ENCODE measurements at places on chromosomes 12 and 14.
A peak's percentile ranks its signal among the peaks of the same experiment; 100 is the strongest.

DNA sequence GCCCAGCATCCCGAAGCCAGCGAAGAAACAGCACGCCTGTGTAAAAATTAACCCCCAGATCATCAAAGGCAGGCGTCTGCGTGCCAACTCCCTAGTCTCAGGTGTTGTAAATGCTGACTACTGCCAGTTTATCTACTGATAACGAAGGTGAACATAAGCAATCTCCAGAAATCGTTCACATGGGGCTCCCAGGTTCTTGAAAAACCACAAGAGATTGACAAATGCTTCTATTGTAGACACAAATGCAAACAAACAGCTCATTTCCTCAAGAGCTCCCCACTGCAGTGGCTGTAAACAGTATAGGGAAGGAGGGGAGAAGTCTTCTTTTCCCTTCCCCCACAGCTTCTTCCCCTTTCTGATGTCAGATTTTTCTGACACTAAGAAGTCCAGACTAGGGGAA, 5.3 kb upstream of the PLEKHG3 start:
- peak; percentile 53 for DNase-seq

DNA sequence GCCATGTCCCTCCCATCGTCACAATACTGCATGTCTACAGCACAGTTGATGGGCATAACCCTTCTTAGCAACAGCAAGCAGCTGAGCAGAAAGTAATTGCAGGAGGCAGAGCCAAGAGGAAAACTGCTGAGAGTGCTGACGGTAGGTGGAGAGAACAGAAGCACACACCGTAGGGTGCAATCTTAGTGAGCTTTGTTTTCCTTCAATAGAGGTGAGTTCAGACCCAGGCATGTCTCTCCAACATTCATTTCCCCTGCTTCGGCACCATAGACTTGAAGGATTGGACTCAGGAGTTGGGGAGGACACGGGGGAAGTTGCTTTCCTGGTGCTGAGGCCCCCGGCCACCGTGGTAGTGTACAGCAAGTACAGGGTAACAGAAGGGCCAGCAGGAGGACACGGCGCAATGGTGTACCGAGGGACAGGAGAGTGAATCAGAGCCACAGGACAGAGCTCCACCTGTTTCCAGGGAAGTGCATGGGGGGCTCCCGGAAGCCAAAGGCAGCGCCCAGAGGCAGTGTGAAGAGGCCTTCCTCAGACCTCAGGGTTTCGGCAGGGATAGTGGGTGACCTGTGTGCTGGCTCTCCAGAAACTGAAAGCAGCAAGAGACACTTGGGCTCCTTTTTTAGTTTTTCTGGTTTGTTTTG, 36.3 kb upstream of the SINHCAF start:
- no peak for DNase-seq

GRCh38 chr14:99234355-99234754, 37.6 kb downstream of the BCL11B start:
- no peak for DNase-seq

- no peak for DNase-seq
These were observed 401.4 kb downstream of the RPL10L start for GRCh38 chr14:46250113-46250703.

Data from CD4-positive, alpha-beta T cell treated with Interleukin-15 for 4 hours (primary cell).